ENCODE measurements at places on chromosomes 7 and 10. TPM values are rescaled to one million over a fixed set of nuclear protein-coding genes. Genes with fewer than 3 reads are reported as not detected.

SPDYE5 gene
- total RNA-seq, result not detected

EFCAB10 gene
- total RNA-seq, result not detected

FAM20C gene
- total RNA-seq, result 48.9 TPM

OR2A42 gene
- total RNA-seq, result not detected

TYSND1 gene
- total RNA-seq, result 9.9 TPM

IFIT2 gene
- 8.5 TPM for total RNA-seq

KIF20B gene
- total RNA-seq, result 38.1 TPM

CREB5 gene
- total RNA-seq, result 12.1 TPM

VAX1 gene
- total RNA-seq, result 1.0 TPM

PIK3CG gene
- 1.5 TPM for total RNA-seq

RBP4 gene
- total RNA-seq, result not detected

COL13A1 gene
- 19.5 TPM for total RNA-seq

LAMB4 gene
- not detected for total RNA-seq

CABCOCO1 gene
- total RNA-seq, result 0.57 TPM

ITPRIP gene
- total RNA-seq, result 3.3 TPM

AZGP1 gene
- total RNA-seq, result 0.74 TPM
